ENCODE measurements at places on chromosomes 6 and 20.
A peak's percentile ranks its signal among the peaks of the same experiment; 100 is the strongest.

- peak; percentile 93 for DNase-seq
Measured at GRCh38 chr6:155314773-155315515, 660 bp upstream of the TFB1M start.

- DNase-seq, result no peak
Measured at GRCh38 chr6:42783876-42784642, 2.2 kb downstream of the BICRAL start.

DNA sequence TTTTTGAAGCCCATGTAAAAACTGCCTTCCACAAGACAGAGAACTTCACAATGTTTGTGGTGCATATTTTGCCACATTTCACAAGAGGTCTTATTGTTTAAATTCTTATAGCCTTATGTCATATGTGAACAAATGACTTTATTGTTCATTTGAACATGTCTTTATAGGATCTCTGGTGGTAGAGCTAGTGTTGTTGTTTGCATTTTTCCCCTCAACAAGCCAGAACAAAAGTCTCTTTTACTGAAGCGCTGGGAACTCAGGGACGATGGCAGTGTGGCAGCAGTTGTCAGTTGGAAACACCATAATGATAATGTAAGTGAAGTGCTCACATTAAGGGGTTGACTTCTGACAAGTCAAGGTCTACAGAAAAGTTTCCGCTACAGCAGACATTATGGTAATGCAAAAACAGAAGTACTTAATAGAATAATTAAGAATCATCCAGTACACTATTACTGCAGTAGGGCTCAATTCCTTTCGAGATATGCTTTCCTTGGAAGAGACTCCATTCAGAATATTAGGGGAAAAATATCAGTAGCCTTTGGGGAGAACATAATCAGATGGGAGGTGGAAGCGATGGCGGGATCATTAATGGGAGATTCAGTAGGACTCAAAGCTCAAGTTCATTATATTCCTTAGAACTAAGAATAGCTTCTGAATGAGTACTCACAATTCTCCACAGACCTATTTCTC lies 180.0 kb downstream of the GJA10 start:
- no peak for DNase-seq

DNA sequence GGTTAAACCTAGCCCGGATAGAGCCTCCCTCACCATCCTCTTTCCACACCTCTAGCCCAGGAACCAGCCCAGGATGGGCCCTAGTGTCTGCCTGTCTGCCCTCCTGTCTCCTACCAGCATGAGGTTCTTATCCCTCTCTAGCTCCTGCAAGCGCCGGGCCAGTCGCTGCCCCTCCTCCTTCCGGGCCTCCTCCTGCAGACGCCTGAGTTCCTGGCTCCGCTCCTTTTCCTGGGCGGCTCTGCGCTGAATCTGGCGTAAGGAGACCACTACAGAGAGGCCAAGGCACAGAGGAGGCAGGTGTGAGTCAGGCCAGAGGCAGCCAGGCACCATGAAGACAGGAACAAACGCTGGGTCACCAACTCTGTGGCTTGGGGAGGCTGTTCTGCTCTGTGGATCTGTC lies 4.3 kb upstream of the PSORS1C2 start:
- peak; percentile 88 for DNase-seq

- DNase-seq, result no peak
Measured at GRCh38 chr6:116248577-116248976, 5.3 kb downstream of the TSPYL4 start.

- no peak for DNase-seq
Measured at GRCh38 chr6:154937306-154938220, 57.6 kb upstream of the TIAM2 start.

DNA sequence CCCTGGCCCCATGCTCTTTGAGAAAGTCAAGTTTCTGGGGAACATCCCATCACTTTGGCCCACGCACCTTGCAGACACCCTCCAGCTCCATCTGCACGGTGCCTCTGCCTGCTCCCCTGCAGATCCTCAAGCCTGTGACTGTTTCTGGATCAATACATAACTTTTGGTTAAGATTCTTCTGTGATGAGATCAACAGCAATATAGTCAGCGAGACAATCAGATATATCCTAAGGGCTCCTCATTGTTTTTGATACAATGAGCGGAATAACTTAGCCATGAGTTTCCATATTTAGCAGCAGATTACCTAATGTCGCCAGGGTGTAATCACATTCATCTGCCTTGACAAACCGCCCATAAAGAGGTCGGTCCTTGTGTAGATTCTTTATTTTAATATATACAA lies 109.3 kb upstream of the MTHFD1L start:
- no peak for DNase-seq

- DNase-seq, result no peak
Measured at GRCh38 chr20:24703284-24703610, 233.8 kb downstream of the SYNDIG1 start.

- peak; percentile 28 for DNase-seq
Measured at GRCh38 chr6:96836631-96837080, 621 bp downstream of the GPR63 start.

DNA sequence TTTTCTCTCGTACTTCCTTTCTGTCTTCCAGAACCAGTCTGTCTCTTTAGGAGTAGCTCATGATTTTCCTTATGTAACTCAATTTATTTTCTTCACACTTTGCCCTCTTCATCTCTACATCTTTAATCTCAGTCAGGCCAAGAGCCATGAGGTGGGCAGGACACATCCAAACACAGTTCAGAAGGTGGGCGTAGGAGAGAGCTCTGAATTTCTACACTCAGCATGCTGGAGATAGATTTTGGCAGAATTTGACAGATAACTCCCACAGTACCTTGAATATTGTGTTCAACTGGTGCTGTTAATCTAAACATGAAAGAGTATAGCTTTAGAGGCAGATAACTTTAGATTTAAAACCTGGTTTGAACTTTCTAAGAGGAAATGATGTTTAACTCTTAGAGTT lies 23.8 kb upstream of the ZBTB24 start:
- no peak for DNase-seq

- no peak for DNase-seq
Measured at GRCh38 chr6:151242420-151242861, 2.7 kb downstream of the AKAP12 start.

- DNase-seq, result peak; percentile 39
Measured at GRCh38 chr6:136341967-136342366, 52.3 kb upstream of the BCLAF1 start.

GRCh38 chr6:9373308-9373707 lies 938.0 kb upstream of the SLC35B3 start:
- DNase-seq, result no peak

DNA sequence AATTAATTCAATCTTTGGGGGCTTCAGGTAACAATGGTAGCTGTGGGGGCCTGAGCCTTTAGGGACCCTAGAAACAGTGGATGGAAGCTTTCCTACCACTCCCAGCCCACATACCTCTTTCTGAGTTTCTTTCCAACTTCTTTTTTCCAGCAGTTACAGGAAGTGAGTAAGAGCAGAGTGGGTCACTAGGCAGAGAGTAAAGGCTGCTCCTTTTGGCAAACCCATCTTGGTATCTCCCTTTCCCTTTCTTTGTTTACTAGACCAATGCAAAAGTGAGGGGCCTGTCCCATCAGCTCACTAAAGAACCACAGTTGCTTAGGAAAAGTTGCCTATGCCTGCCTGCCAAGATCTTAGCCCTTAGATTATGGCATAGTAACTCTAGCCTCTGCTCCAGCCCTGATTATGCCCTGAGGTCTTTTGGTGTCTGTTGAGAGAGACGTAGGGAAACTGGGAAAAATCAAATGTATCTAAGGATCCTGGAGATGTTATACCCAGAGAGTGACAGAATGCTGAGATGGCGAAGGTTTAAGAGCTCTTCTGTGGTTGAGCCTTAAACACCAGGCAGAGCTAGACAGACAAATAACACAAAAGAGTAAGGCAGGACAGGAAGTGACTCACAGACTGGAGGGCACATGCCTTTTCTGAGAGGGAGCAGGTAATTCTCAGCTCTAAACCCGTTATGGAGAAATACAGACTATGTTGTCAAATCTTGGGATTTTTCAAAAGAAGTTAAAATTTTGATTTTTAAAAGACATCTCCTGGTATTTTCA lies 31.3 kb downstream of the TRMT6 start:
- peak; percentile 90 for DNase-seq

- no peak for DNase-seq
Measured at GRCh38 chr20:62186887-62187866, 4.3 kb downstream of the MTG2 start.

GRCh38 chr20:48556956-48557355 lies 270.8 kb downstream of the PREX1 start:
- no peak for DNase-seq

GRCh38 chr6:45658958-45659357 lies 281.2 kb upstream of the SUPT3H start:
- no peak for DNase-seq

DNA sequence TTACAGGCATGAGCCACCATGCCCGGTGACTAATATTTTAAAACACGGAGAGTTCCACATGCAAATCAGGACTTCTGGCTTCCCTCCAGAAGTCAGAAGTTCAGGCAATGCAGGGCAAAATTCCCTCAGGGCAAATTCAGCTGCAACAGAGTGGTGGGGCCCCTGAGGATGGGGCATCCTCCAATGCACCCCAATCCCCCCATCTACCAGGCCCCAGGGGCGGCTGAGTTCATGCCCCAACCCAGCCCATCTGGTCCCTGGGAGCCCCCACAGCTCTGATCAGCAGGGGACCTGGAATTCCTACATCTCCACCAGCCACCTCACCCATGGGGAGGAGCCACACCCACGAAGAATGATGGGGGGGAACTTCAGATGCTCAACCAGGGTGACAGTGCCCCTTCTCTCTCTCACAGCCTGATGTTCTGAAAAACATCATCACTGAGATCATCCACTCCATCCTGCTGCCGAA lies 22.6 kb downstream of the BPIFB1 start:
- peak; percentile 22 for DNase-seq

DNA sequence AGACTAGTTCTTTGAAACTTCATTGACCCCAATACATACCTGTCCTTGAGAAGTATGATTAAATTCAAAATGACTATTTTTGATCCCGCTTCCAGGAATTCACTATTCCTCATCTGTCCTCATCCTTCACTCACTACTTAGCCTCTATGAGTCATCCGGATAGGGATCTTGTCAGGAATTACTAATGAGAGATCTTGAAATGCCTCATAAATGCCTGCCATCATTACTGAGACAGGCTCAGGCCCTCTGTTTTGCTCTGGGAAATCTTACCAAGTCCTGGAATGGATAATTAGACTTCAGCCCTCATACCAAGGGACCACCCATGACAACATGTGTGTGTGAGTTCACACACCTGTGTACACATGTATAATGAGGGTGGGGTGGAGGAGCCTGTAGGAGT lies 2.8 kb upstream of the CYP24A1 start:
- DNase-seq, result peak; percentile 61

Data from HT1080 (cell line).